ENCODE measurements at places on chromosomes 13 and 19. TPM values are rescaled to one million over a fixed set of nuclear protein-coding genes. Genes with fewer than 3 reads are reported as not detected.

PSPN gene
- 1.1 TPM for total RNA-seq

RNF113B gene
- not detected for total RNA-seq

DNA sequence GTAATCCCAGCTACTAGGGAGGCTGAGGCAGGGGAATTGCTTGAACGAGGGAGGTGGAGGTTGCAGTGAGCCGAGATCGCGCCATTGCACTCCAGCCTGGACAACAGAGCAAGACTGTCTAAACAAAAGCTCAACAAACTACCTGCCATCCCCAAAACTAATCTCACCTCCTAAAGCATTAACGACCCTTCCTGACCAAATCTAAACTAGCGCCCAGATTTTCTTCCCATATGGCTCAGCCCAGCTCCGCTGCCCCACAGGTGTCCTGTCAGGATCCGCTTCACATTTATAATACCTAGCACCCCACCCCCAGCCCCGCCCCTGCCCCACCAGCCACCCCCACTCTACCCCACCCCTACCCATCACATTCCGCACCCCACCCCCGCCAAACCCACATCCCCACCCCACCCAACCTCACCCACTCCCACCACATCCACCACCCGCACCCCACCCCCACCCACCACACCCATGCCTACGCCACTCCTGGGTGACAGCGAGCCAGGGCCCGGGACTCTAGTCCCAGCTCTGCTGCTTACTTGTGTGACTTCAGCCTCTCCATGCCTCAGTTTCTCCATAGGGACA, 599 bp downstream of the C19orf12 start:
- DNase-seq = no peak

DNA sequence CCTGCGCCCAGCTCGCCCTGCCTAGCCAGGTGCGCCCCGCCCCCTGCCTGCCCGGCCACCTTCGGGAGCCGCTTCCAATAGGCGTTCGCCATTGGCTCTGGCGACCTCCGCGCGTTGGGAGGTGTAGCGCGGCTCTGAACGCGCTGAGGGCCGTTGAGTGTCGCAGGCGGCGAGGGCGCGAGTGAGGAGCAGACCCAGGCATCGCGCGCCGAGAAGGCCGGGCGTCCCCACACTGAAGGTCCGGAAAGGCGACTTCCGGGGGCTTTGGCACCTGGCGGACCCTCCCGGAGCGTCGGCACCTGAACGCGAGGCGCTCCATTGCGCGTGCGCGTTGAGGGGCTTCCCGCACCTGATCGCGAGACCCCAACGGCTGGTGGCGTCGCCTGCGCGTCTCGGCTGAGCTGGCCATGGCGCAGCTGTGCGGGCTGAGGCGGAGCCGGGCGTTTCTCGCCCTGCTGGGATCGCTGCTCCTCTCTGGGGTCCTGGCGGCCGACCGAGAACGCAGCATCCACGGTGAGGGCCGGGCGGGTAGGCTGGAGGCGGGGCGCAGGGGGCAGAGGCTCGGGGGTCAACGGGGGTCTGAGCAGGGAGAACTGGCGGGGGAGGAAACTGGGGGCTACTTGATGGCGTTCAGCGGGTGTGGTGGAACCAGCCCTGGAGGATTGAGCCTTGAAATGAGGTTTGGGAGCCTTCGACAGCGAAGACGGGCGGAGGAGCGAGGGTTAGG, at the start of gene SPINT2:
Gene SPINT2, plus strand, starts transcription at position 88 of the 727 bp plus-strand sequence. Its CDS starts 320 bp downstream, at position 408.
- DNase-seq = peak; percentile 49

LENG9 gene
- 7.4 TPM for total RNA-seq

DNA sequence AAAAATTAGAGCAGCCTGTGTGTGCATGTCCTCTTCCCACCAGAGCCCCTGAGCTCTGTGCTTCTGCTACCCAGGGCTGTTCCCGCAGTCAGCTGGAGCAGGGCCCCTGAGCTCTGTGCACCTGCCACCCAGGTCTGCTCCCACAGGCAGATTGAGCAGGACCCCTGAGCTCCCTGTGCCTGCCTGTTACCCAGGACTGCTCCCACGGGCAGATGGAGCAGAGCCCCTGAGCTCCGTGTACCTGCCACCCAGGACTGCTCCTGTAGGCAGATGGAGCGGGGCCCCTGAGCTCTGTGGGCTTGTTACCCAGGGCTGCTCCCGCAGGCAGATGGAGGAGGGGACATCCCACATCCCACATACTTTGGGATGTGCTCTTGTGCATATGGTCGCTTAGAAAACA, 186.8 kb upstream of the SOX1 start:
- no peak for DNase-seq

ZFP36 gene
- total RNA-seq = 46.8 TPM

- no peak for DNase-seq
Observed at GRCh38 chr13:101648766-101649487, 196.5 kb downstream of the ITGBL1 start.

DNA sequence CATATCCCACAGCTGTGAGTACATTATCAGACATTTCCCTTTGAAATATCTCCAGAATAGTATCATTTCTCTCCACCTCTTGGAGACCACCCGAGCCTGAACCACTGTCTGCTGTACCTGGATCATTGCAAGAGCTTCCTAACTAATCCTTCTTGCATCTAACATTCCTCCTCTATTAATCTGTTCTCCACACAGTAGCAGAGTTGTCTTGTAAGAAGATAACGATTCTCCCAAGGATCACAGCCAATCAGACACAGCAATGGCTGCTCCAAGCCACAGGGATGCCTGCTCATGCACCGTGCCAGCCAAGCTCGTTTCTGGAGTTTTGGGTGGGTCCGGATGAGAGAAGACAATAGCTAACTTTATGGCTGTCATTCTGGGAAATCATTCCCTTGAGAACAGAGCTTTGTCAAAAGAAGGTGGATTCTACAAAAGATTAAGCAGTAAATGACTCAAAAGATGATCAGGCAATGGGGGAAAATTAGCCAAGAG, 14.5 kb upstream of the LAIR1 start:
- DNase-seq = no peak

SPIB gene
- not detected for total RNA-seq
